Stimulated activated CD4-positive, alpha-beta T cell treated with anti-CD3 and anti-CD28 coated beads, Interleukin-1b, Interleukin-23, amount 100 ng/mL, for 4 hours (primary cell): ENCODE measurements at places on chromosomes 7 and 10.

DNA sequence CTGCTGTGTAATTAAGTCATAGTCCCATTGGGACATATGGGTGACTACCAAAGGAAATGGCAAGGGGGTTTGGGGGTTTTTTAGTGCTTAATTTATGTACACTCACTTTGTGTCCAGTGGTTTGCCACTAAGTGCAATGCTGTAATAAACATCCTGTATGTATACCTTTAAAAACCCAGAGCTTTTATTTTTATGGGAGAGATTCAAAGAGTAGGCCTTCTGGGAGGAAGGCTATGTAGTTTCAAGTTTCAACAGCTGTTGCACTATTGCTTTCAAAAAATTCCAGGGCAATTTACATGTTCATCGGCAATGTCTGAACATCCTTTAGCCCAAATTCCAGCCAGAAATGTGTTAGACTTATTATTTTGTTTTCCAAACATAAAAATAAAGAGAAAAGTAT is 744.7 kb downstream of the XPNPEP1 start:
- no peak for DNase-seq

DNA sequence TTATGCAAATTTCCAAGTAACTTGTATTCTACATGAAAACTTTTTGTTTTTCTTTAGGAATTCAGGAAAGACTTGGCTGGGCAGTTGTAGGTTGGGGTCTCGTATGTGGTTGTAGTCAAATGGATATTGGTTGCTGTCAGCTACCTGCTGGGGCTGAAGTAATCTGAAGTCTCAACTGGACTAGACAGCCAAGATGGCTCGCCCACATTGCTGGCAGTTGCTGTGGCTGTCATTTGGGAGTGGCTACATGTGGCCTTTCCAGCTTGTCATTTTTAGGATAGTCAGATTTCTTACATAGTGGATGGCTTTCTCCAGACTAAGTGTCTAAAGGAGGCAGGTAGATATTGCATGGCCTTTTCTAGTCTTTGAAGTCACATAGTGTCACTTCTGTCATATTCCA is 32.6 kb downstream of the EXOC6 start:
- DNase-seq: no peak

DNA sequence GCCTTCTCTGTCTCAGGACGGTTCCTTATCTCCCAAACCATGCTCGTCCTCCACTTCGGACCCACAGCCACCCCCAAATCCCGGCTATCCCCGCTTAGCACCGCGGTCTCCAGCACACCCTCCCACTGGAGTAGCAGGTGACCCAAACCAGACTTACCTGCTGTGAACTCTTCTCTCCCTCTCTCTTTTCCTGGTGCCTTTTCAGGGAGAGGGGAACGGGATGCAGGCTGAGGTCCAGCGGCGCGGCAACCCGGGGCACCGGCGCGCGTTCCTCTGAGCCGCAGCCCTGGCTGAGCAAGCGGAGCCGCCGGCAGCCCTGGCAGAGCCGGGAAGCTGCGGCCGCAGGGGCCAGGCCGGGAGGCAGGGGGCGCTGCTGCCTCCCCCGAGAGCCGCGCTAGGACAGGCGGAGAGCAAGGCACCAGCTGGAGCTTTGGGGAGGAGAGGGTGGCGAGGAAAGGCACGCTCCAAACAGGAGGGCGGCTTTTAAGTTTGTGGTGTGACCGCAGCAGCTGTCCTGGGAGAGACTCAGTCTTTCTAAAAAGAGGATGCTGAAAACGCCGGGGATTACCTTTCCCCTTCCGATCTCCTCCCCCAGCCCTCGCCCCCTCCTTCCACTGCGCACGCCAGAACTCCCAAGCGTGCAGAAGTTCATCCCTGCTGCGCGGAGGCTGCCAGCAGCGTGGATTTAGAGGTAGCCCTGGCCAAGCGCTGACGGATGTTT is at the start of gene SEMA3D:
Gene SEMA3D (minus strand): TSS at position 536 of the 721 bp plus-strand sequence. CDS start 65,165 bp downstream, outside the sequence.
- DNase-seq: no peak

DNA sequence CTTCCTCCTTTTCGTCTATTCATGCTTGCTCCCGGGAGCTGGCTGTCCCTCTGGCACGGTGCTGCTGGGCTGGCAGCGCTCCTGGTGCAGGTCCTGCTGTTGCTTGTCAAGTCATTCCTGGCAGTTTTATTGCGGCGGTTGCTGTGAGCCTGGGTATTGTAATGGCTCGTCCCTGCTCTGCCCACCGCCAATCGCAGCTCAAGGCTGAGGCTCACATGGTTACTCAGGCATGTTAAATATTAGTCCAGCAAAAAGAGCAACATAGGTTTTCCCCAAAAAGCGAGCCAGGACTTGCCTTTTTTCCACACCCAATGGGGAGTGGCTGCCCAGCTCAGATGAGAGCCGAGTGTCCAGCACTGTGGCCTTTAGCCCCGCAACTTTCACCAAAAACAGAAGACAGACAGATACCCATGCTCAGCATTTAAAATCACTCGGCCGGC is 492.9 kb upstream of the FOXK1 start:
- no peak for DNase-seq

DNA sequence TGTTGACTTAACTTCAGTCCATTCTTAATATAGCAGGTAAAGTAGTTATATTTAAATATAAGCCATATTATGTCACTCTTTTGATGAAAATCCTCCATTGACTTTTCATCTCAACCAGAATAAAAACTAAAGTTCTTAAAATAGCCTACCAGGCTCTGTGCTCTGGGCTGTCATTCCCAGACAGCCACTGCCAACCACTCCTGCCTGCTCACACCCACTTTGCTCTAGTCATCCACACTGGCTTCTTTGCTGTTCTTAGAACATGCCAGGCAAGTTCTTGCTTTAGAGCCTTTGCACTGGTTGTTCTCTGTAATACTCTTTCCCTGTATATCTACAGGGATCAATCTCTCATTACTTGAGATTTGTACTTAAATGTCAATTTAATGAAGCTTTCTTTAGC is 80.6 kb downstream of the ZEB1 start:
- no peak for DNase-seq

DNA sequence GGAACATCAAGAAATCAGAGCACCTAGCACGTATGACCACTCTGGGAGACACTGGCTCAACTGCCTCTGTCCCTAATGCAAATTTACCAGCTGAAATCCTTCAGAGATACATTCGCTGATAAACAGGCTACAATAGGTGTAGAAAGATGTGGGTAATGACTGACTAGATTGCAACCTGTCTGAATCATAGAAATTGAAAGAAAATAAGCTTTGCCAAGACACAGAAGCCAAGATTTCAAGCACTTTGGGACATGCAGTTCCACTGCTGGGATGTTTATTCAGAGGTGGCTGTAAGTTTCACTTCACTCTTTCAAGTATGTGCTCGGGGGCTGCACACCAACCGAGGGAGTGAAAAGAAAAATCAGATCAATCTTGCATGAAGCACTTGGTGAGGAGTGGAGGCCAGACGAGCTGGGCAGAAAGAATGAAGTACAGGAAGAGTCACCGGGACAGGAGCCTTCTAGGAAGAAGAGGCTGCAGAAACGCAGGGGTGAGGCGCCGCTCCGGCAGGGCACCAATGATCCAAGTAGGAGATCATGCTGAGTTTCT is 276.7 kb downstream of the PARD3 start:
- no peak for DNase-seq

DNA sequence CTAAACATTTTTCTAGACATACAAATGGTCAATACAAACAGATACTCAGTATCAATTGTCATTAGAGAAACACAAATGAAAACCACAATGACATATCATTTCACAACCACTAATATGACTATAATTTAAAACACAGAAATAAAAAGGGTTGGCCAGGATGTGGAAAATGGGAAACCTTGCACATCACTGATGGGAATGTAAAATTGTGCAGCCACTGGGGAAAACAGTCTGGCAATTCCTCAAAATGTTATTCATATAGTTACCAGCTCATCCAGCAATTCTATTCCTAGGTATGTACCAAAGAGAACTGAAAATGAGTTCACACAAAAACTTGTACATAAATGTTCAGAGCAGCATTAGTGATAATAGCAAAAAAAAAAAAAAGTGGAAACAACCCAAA is 106.1 kb upstream of the LRRTM3 start:
- DNase-seq: no peak

DNA sequence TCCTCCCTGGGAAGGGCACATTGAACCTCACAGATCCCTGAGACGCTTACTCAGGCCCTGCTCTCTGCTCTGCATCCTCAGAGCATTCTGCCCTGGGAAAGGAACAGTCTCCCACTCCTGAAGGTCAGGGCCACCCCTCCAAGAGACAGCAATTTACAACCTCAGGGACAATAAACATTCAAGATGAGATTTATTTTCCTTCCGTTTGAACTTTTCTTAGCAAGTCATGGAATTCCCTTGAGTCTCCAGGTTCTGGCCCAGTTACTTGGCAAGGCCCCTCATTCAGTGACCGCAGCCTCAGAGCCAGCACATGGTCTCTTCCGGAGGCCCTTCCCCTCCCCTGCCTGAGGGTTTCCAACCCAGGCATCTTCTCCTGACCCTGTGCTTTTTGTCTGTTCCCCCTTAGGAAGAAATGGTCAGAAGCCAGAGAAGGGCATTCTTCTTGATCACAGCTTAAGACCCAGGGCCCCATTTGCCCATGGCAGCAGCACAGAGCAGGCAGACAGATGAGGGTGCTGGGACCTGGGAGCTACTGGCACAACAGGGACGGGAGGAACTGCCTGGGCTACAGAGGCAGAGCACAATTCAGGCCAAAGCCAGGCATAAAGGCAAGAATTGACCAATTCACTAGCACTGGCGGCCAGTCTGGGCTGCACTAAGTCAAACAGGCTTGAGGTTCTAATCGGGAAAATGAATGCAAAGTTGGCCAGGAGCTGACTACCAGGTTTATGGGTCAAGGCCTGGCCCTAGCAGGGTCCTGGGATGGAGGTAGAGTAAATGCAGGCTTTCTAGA is 56.7 kb downstream of the VSTM4 start:
- no peak for DNase-seq

DNA sequence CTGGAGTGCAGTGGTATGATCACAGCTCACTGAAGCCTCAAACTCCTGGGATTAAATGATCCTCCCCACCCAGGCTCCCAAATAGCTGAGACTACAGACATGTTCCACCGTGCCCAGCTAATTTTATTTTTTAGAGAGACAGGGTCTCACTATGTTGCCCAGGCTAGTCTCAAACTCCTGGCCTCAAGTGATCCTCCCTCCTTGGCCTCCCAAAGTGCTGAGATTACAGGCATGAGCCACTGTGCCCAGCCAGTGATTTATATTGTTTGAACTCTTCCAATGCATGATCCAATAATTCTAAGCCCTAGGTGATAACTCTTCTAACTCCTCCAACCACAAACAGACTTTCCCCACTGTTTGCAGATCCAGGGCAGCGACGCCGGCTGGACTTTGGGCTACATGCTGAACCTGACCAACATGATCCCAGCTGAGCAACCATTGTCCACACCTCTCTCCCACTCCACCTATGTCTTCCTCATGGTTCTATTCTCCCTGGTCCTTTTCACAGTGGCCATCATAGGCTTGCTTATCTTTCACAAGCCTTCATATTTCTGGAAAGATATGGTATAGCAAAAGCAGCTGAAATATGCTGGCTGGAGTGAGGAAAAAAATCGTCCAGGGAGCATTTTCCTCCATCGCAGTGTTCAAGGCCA is 41.8 kb upstream of the CC2D2B start:
- DNase-seq: no peak

- peak; percentile 38 for DNase-seq
Measured at GRCh38 chr10:47264797-47265281, 35.2 kb upstream of the GDF10 start.

DNA sequence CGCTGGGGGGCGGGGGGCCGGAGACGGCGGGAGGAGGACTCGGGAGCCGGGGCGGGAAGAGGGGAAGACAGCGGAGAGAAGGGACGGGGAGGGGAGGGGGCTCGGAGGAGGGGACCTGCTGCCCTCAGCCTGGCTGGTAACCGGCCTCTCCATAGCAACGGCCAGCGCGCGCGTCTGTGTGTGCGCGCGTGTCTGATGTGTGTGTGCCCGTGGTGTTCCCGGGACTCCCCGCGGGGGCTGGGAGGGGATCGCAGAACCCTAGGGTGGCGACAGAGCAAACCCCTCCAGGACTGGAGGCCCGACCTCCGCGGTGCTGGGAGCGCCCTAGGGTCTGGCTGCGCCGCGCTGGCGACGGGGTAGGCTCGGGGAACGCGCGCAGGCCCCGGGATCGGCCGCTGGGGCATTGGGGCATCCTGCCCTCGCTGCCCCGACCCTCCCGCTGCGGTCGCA is 356.3 kb downstream of the DNAJB6 start:
- no peak for DNase-seq

DNA sequence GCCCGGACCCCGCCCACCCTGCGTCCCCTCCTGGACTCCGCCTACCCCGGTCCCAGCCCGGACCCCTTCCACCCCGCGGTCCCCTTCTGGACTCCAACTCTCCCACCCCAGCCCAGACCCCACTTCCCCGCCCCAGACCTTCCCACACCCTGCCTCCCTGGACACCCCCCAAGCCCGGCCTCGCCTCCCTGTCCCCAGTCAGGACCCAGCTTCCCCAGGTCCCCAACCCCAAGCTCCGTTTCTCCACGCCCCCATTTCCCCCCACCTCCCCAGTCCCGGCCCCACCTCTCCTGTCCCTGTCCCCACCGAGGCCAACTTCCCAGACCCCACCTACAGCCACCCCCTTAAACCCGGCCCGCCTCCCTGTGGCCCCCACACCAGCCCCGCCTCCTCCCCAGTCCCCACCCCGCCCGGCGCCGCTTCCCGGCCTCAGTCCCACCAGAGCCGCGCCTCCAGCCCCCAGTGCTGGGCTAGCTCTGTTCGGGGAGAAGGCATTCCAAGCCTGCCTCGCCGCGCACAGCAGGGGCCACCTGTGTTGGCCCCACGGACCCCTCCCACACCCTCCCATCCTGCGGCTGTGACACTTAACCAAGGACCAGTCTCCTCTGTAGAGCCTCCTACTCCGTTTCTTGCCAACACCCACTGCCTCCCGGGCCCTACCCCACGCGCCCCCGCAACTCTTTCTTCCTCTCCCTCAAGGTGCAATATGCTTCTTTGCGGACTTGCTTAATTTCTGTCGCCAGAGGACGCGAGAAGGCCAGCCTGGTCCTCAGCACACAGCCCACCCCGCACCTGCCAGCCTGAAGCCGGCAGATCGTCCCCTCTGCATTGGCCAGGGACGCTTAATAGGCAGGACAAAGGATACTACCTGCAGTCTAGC is 736 bp upstream of the ITIH5 start:
- DNase-seq: no peak

DNA sequence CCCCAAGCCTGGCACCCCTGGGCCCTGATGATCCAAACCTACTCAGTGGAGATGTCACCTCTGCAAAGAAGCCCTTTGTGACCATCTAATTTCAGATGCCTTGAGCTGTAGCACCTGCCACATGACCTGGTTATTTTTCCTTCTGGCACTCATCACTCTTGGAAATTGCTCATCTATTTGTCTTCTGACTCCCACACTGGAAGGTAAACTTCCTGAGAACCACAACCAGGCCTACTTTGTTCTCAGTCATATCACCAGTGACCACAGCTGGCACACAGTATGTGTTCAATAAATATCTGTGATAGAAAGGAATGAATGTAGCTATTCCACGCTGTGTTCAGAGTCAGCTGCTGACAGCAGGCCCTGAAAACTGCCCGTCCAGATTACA is 97.1 kb downstream of the SH3PXD2A start:
- DNase-seq: no peak

- no peak for DNase-seq
Measured at GRCh38 chr10:35579726-35580422, 25.3 kb upstream of the GJD4 start.

GRCh38 chr7:93851536-93851935 is 39.0 kb downstream of the TFPI2 start:
- no peak for DNase-seq
